ENCODE measurements at places on chromosomes 5 and 9.

- DNase-seq: no peak
These were observed 164.0 kb downstream of the CARTPT start for GRCh38 chr5:71882826-71883741.

DNA sequence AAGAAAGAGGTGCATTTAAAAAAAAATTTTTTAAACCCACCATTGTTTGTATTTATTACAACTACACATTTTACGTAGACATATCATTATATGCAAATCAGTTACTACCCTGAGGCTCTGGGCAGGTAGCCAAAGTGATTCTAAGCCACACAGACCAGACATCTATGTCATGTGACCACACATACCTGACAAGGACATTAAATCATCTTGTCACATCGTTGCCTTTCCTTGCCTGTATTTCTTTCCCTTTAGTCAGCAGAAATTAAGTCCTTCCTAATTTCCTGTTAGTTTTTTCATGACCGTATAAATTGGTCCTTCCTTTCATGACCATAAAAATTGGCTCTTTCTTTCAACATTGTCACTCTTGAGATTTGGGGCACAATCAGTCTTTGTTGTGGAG, 134.2 kb upstream of the MARCHF11 start:
- DNase-seq: no peak

- no peak for DNase-seq
These were observed 209.2 kb downstream of the DIRAS2 start for GRCh38 chr9:90433398-90433941.

GRCh38 chr9:115548609-115549260, 430.8 kb upstream of the TNC start:
- no peak for DNase-seq

- no peak for DNase-seq
These were observed 143.7 kb downstream of the FSTL4 start for GRCh38 chr5:133468596-133468995.

- peak; percentile 77 for DNase-seq
These were observed 206.7 kb downstream of the FAM114A2 start for GRCh38 chr5:153831973-153832372.

GRCh38 chr5:121055586-121055985, 591.5 kb downstream of the PRR16 start:
- no peak for DNase-seq

GRCh38 chr9:69463497-69464068, 138.6 kb downstream of the ENTREP1 start:
- DNase-seq: no peak

DNA sequence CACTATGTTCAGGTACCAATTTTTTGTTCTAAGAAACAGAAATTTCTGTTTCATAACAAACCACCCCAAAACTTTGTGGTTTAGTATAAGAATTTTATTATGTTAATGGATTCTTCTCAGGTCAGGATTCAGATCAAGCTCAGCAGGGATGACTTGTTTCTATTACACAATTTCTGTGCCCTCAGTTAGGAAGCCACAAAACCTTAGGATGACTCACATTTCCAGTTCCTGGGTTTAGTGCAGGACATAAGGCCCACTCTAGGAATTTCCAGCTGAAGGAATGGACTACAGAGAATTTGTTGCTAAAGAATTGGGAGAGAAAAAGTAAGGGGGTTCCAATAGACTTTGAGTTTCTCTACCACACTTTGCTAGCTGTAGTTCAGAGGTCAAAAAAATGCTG, 629.3 kb downstream of the ANXA1 start:
- DNase-seq: no peak

GRCh38 chr5:135697959-135698345, 119.2 kb upstream of the CXCL14 start:
- DNase-seq: no peak

GRCh38 chr9:14993901-14994554, 83.8 kb upstream of the FREM1 start:
- no peak for DNase-seq

GRCh38 chr5:24401773-24402172, 243.0 kb downstream of the CDH10 start:
- DNase-seq: no peak
